ENCODE measurements at places on chromosomes 7 and 10. TPM values are rescaled to one million over a fixed set of nuclear protein-coding genes. Genes with fewer than 3 reads are reported as not detected.

OPN4 gene
- total RNA-seq, result not detected

PITX3 gene
- not detected for total RNA-seq

LLCFC1 gene
- not detected for total RNA-seq

ARMC3 gene
- not detected for total RNA-seq
